ENCODE measurements at places on chromosomes 12 and 14.

GRCh38 chr12:103696101-103696500, 109.0 kb downstream of the STAB2 start:
- no peak for DNase-seq

- peak; percentile 48 for DNase-seq
Observed at GRCh38 chr12:30691122-30691879, 4.4 kb downstream of the IPO8 start.

GRCh38 chr14:75589931-75590330, 11.5 kb downstream of the FLVCR2 start:
- DNase-seq = no peak

GRCh38 chr12:27009881-27010301, 4.3 kb downstream of the TM7SF3 start:
- DNase-seq = no peak

GRCh38 chr12:100857418-100857817, 62.8 kb downstream of the ANO4 start:
- DNase-seq = no peak

- DNase-seq = no peak
Observed at GRCh38 chr14:95463171-95463901, 53.1 kb downstream of the SYNE3 start.

- DNase-seq = no peak
Observed at GRCh38 chr14:62158779-62159178, 396.6 kb downstream of the SNAPC1 start.

GRCh38 chr14:36675581-36675980, 13.9 kb downstream of the PAX9 start:
- no peak for DNase-seq
